Fibroblast of mammary gland (primary cell): ENCODE measurements at places on chromosomes 1 and 21.

- peak; percentile 99 for DNase-seq
These were observed 8.9 kb downstream of the MAP1LC3C start for GRCh38 chr1:241990040-241990439.

- peak; percentile 39 for DNase-seq
These were observed at the start of gene MYCL for GRCh38 chr1:39901714-39902459. Gene MYCL, minus strand, starts transcription at chr1:39901917. Its CDS starts 483 bp downstream, at chr1:39901434.

- DNase-seq = no peak
These were observed 332.1 kb downstream of the RRAGC start for GRCh38 chr1:38527373-38527966.

DNA sequence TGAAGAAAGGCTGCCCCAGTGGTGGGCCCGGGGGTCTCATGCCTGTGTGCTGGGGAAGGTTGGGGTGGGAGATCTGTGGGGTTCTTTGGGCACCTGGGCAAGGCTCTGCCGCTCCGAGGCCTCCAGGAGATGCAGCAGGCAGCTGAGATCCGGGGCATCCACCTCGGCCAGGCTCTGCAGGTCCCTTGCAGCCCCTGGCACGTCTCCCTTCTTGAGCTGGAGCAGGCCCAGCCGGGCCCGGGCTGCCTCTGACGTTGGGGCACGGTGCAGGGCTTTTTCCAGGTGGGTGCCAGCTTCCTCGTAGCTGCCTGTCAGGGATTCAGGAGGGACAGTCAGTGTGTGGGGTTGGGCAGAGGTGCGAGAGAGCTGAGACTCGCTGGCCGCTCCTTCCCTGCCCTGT is 11.4 kb upstream of the MMEL1 start:
- DNase-seq = no peak

GRCh38 chr1:185514311-185514710 is 197.3 kb upstream of the IVNS1ABP start:
- DNase-seq = no peak

GRCh38 chr21:18398843-18399242 is 4.7 kb downstream of the TMPRSS15 start:
- no peak for DNase-seq

GRCh38 chr1:101051688-101052638 is 26.4 kb upstream of the DPH5 start:
- DNase-seq = no peak

- DNase-seq = no peak
These were observed 13.8 kb downstream of the LEPR start for GRCh38 chr1:65434255-65434654.

DNA sequence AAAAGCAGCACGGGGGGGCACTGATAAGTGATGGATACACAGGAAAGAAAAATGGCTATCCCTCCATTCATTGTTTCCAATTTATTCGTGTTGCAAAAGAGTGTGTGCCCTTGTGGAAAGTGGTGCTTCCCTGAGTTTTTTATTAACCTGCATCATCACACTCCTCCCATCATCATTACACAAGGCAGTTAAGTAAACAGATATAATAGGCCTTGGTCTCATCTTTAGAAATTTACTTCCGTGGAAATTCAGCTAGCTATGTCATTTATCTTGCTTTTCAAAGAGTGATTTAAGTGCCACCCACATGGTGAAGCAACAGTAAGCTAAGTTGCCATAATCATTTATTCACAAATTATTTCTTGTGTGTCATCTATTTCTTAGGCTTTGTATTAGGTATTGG is 473.3 kb downstream of the NEGR1 start:
- no peak for DNase-seq

DNA sequence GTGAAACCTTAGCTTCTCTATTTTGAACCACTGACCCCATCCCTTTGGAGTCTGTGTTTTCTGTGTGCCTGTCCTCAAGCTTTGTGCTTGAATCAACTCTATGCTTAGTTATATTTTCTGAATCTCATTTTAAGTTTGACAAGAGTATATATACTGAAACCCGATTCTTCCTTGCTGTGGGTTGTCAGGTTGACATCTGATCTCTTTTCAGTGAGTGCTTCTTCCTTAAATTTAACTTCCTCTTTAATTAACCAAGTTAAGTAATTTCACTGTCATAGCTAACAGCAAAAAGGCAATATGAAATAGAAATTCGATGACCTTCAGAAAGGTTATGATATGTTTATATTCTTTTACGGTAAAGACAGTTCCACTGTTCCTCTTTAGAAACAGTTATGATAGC is 69.4 kb downstream of the C1orf21 start:
- no peak for DNase-seq

- no peak for DNase-seq
These were observed 5.5 kb downstream of the TRMT1L start for GRCh38 chr1:185151215-185151614.

GRCh38 chr1:42922687-42923366 is 35.8 kb downstream of the SLC2A1 start:
- peak; percentile 71 for DNase-seq

DNA sequence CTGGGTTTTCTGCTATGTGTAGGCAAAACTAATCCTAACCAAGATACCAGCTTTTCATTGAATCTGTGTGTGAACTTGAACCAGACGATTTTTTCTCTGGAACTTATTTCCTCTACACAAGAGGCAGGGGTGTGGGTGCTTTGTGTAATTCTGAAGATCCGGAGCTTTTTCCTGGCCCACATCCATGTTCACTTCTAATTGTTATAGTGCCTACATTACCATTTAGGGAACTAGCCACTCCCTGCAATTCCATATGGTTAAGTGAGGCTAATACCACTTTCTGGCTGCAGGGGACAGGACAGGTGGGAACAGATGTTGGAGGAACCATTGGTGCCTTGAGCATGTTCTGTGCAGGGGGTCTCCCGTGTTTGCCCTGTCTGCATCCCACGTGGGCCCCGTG is 83.4 kb upstream of the FMN2 start:
- DNase-seq = no peak

- peak; percentile 99 for DNase-seq
These were observed 45.1 kb downstream of the TMEM53 start for GRCh38 chr1:44628962-44629756.

DNA sequence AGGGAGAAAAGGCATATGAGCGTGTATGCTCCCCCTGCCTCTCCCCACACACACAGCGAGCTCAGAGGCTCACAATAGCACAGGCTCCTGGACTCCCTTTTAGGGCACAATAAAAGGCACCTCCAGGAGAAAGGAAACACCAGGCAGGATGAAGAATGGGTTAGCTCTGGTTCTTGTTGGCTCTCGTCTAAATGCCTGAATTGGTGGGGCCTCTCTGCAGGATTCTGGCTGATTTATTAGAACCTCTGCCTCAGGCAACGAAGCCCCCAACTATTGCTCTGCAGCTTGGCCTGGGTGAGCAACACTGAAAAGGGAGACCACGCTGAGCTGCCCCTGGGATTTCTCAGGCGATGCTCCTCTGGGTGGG is 590.9 kb upstream of the PLXNA2 start:
- no peak for DNase-seq
